ENCODE measurements at places on chromosomes 12 and 14. TPM values are rescaled to one million over a fixed set of nuclear protein-coding genes. Genes with fewer than 3 reads are reported as not detected.

The OR4E2 gene
- not detected for total RNA-seq

The MGAT4C gene
- not detected for total RNA-seq

The TCP11L2 gene
- 19.8 TPM for total RNA-seq

The CAPZA3 gene
- total RNA-seq: not detected

The WSCD2 gene
- not detected for total RNA-seq

The OTOGL gene
- total RNA-seq: not detected

The VRTN gene
- not detected for total RNA-seq

The TMEM119 gene
- total RNA-seq: 0.96 TPM

The CPNE8 gene
- total RNA-seq: 3.3 TPM

The PTPRB gene
- not detected for total RNA-seq

The LRTM2 gene
- total RNA-seq: not detected

The CLEC1B gene
- not detected for total RNA-seq

The TPH2 gene
- total RNA-seq: not detected

The GPR135 gene
- total RNA-seq: 1.4 TPM
